ENCODE measurements at places on chromosomes 3 and 15.

DNA sequence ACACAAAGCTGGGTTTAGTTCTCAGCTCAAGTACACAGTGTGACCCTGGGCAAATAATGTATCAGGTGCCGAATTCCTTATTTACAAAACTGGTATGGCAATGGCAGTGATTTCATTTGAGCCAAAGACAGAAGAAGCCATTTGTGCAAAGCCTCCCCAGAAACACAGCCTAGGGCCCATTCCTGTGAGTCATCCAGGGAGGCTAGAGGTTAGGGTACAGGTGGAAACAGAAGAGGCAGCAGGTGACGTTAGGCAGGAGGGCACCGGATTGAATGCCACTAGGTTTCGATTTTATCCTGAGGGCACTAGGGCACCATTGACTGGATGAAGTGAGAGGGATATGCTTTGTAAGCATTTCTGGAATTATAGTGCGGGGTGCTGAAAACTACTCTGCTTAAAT, 766.9 kb upstream of the NR2F2 start:
- DNase-seq = no peak

DNA sequence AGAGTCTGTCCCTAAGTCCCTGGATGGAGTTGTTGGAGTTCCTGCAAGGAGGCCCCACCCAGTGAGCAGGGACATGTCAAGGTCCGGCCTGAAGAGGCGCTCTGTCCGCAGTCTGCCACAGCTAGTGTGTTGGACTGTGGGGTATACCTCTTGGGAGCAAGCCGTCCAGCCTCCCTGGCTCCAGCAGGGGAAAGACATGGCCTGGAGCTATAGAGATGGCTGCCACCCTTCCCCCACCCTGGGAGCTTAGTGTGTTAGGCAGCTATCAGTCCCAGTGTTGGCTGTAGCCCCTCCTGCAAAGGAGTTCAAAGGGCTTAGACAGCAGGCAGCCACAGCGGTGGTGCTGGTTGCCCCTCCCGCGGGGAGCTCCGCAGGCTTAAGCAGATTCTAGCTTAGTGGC, 20.3 kb downstream of the IMPG2 start:
- DNase-seq = no peak

- peak; percentile 41 for DNase-seq
Measured at GRCh38 chr3:106302451-106303221, 433.8 kb upstream of the CBLB start.

GRCh38 chr15:74615508-74616365, at the start of gene CLK3:
TSS of gene CLK3 (plus strand) at chr15:74615836. CDS start at chr15:74619197, 3,361 bp downstream.
- DNase-seq = peak; percentile 84

DNA sequence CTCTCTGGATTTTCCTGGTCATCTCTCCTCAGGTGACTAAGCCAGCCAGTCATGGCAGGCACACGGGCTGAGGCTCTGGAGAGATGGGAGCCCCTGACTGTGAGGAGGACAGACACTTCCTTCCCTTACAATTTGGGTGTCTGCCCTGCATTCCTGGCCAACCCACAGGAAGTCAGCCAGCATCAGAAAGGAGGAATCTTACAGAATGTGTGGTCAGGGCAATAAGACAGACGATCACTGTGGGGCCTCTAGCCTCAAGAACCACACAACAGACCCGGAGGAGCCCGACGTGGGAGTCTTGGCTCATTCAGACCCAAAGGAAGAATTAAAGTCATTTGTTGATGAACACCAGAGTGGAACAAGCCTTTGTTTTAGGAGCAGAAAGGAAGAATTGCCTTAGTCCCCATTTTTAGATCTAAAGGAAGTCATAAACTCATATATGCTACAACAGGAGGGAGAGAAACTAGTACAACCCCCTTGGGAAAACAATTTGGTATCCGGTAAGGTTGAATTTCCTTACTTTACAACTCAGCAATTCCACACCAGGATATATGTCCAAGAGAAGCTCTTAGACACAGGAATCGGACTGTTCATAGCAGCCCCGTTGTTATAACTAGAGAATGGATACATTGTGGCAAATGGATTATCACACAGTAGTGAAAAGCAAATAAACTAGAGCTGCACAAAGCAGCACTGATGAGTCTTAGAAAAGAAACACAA, 62.2 kb downstream of the ABTB1 start:
- peak; percentile 95 for DNase-seq

DNA sequence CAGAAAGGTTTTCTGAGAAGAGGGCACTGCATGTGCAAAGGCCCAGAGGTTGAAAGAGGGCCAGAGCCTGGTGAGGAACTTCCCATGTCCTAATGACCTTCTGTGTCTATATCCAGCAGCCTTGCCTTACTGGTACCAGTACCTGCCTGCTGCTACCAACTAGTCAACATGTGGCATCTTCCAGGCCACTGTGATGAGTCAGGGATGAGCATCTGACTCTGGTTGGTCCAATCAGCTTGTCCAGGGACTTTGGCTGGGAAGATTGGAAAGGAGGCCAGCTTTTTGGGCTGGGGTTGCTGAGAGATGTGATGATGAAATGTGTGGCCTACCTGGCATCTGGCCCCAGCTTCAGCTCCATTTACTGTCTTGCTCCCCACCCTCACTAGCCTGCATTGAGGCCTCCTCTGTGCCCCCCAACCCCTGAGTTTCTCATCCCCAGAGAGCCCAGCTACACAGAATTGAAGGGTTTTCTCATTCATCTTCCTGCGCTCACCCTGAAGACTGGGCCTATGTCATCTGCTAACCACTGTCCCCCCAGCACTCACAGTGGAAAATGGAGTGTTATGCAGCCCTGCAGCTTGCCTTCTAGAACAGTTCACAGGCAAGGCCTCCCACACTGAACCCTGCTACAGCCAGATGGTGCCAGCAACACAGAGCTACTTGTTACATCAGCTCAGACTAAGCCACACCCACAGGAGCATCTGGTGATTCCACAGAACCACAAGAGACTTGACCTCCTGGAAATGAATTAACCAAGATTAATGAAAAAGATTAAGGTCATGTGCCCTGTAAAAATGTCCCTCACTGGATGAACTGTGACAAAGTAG, 1.3 kb upstream of the TWF2 start:
- peak; percentile 87 for DNase-seq

DNA sequence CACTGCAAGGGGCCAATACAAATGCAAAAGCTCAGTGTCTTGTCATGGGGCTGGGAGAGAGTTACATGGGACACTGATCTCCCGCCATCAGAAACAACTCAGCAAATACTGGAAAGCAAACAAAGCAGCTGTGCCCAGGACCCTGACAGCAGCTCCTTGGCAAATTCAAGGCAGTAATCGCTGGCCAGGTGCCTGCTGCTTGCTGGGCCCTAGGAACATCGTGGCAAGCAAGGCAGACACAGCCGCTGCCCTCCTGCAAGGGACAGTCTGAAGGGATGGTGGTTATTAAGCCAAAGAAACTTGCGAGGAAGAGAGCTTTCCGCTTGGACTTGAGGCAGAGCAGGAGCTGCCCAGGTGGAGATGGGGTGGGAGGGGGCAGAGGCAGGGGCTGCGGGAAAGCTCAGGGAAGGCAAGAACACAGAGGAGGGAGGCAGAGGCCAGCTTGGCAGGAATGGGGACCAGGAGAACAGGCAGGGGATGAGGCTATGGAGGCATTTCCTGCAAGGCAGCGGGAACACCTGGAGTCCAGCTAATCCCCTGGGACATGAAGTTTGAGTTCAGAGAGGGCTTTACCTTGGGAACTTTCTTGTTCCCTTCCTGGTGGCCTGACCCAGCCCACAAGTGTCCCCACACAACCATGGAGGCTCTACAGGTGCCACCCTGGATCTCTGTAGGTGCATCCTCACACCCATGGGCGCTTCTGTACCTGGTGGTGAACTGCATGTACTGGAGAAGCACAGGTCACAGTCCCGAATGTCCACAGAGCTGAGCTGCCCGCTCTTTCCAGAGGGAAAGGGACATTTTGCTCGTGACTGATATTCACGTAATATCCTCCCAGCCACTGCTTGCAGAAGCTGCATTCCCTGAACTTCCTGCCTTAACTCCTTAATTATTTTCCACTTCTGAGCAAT, 78.7 kb upstream of the ATP2B2 start:
- DNase-seq = no peak

- DNase-seq = peak; percentile 62
Measured at GRCh38 chr15:84992157-84992944, 10.7 kb downstream of the PDE8A start.

DNA sequence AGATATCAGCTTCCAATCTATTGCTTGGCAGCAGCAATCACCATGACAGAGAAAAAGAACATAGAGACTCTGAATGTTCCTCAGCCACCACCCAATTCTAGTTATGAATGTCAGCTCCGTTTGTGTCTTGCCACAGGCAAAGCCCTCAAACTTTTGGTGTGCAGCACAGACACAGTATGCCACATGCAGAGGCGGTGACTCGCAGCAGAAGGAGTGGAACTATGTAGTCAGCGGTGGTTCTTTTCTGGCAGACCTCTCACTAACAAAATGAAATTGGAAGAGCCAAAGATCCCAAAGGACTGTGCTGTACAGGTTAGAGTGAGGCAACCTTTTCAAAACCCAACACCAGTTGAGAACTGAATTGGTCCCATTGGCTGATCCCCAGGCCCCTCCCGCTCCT, 220.9 kb downstream of the SLC9A9 start:
- no peak for DNase-seq

DNA sequence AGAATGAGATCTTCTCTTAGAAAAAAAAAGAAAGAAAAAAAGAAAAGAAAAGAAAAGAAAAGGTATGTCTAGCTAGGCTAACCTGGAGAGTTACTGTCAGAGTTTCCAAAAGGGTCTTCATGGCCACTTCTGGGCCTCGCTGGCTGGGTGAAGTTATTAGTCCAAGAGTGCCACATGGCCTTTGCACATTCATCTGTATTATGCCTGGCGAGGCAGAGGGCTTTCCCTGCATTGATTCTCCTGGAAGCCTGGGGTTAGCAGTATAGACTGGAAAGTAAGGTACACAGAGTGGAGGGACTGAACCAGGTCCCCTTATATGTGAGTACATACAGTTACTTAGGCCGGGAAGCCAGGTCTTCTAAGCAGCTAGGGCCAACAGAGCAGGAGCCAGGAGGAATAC, 54.8 kb upstream of the CGNL1 start:
- DNase-seq = no peak

DNA sequence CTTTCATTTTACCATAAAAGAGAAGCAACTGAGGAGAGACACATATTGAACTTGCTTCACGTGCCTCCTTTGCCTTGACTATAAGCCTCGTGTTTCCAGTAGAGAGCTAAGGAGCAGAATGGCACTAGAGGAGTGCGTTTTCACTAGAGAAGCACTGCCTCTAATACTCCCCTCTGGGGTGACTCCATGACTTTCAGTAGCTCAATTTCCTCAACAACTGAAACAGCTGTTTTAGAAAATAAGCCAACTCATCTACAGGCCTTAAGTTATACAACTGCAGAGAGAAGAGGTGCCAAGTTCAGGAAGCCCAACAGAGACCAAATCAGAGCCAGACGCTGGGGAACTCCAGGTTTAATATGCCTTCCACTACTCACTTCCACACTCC, 1.9 kb downstream of the UBP1 start:
- DNase-seq = peak; percentile 23

- no peak for DNase-seq
Measured at GRCh38 chr3:179414804-179415203, 36.5 kb downstream of the GNB4 start.

- no peak for DNase-seq
Measured at GRCh38 chr3:66553441-66554113, 52.8 kb upstream of the LRIG1 start.

DNA sequence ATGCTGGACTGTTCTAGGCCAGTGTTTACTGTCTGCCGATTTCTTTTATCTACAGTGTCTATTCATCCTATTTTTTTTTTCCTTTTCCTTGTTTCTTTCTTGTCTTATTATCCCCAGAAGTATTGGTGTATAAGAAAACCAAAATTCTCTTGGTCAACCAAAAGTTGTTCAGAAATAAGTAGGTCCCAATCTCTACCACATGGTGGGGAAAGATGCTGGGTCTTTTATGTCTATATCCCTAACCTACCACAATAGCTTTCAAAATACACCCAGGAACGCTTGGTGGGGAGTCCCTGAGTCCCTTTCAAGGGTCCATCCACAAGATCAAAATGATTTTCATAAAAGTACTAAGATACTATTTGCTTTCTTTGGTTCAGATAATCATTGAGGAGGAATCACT, 225.6 kb downstream of the CLSTN2 start:
- DNase-seq = no peak

GRCh38 chr3:55702822-55703221, 215.7 kb upstream of the WNT5A start:
- peak; percentile 17 for DNase-seq

- DNase-seq = no peak
Measured at GRCh38 chr15:85099195-85099803, 117.6 kb downstream of the PDE8A start.

DNA sequence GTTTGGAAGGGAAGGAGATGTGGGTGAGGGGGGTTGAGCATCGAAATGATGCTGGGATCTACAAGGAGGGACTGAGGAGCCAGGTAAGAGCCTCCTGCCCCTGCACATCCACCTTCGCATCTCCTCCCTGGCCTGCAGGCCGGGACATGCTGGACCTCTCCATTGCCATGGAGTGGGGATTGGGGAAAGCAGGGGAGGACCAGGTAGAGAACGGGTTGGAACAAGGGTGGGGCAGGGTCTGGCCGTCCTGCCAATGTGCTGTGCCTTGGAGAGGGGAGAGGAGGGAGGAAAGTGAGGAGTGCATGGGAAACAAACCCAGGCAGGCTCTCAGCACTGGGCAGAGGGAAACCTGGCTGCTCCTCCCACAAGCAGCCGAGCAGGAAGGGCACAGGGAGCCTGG, 10.6 kb downstream of the PLA2G4B start:
- no peak for DNase-seq

- no peak for DNase-seq
Measured at GRCh38 chr3:52128118-52128683, 26.0 kb downstream of the POC1A start.

GRCh38 chr15:33152502-33153109, 41.9 kb downstream of the FMN1 start:
- DNase-seq = peak; percentile 97

GRCh38 chr3:52406231-52406661, 38.7 kb downstream of the SEMA3G start:
- DNase-seq = no peak

DNA sequence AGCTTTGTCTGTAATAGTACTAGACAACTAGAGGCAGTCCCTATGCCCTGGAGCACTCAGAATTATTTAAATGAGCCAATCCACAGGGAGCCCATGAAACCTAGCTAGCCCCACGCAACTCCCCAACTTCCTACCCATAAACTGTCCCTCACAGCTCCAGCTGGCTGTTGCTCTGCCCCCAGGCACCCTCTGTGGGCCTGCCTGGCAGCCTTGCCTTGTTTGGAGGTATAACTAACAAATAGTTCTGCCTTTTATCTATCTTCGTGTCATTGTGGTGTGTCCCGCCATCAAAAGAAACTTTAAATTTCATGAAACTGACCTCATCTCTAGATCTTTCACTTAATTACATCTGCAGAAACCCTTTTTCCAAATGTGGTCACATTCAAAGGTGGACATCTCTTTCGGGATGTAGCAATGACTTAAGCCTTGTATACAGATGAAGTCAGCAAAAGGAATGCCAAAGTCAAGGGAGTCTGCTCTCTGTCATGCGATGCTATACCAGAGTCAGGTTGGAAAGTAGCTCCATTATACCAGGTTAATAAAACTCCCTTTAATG, 1.8 kb upstream of the RTP3 start:
- no peak for DNase-seq

GRCh38 chr3:186722457-186722856, 5.3 kb downstream of the KNG1 start:
- DNase-seq = no peak
